ENCODE measurements at places on chromosomes 16 and 17. TPM values are rescaled to one million over a fixed set of nuclear protein-coding genes. Genes with fewer than 3 reads are reported as not detected.
A peak's percentile ranks its signal among the peaks of the same experiment; 100 is the strongest.

Gene PRSS21
- 0.39 TPM for total RNA-seq

DNA sequence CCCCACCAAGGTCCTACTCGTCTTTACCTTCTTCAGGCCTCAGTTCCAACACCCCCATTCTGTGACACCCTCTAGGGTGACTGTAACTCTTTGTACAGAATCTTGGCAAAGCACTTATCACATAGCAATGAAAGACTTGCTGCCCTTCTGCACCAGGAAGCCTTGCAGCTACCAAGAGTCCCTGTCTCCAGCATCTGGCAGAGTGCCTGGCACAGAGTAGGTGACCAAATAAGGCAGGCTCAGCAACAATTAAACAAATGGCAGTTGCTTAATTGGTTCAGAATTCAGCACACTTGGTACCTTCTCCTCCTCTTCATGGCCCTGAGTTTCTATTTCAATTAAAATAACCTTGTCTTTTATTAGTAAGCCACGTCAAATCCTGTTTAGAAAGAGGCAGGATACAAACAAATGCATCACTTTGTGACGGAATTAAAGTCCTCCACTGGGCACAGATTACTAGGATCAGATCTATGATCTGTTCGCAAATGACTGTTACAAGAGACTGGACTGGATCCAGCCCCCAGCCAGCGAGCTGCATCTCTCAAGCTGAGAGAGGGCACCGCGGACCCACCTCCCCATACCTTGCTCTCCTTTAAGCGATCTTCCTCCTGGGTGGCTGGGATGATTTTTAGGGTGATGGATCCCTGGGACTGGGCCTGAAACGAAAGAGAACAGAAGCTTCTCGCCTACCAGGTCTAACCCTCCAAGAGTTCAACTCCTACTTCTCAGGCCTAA is 9.4 kb downstream of the MPP3 start:
- H3K4me1 ChIP-seq = no peaks in the 10 kb centered on the region
- no peak overlapping the region for H3K27ac ChIP-seq
- DNase-seq = no peak
- H3K36me3 ChIP-seq = peaks cover 4% of the 10 kb centered on the region
- no peak overlapping the region for H3K4me3 ChIP-seq

- no peaks in the 10 kb centered on the region for H3K36me3 ChIP-seq
- H3K27me3 ChIP-seq = no peaks in the 10 kb centered on the region
- DNase-seq = no peak
- peak overlapping the region; percentile 75 for H3K27ac ChIP-seq
- H3K4me3 ChIP-seq = peak overlapping the region; percentile 73
Observed at GRCh38 chr16:74700116-74700437, 585 bp downstream of the MLKL start.

DNA sequence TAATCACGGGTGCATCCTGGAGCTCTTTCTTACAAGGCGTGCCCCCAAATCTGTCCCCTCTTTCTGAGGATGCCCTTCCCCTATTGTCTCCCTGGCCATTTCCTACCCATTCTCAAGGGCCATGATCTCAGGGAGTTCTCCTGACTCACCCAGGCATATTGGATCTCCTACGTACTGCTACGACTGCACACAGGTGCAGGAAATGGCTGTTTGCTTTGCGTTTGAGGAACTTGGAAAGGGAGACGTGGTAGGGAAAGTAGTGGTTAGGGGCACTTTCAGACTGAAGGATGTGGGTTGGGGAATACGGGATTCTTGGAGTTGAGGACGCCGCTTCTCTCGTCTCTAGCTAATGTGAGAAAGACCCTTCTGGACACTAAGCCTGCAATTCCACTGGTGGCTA is 18.7 kb upstream of the MEOX1 start:
- H3K27ac ChIP-seq = no peak overlapping the region
- H3K4me3 ChIP-seq = no peak overlapping the region
- H3K36me3 ChIP-seq = no peaks in the 10 kb centered on the region
- DNase-seq = no peak

DNA sequence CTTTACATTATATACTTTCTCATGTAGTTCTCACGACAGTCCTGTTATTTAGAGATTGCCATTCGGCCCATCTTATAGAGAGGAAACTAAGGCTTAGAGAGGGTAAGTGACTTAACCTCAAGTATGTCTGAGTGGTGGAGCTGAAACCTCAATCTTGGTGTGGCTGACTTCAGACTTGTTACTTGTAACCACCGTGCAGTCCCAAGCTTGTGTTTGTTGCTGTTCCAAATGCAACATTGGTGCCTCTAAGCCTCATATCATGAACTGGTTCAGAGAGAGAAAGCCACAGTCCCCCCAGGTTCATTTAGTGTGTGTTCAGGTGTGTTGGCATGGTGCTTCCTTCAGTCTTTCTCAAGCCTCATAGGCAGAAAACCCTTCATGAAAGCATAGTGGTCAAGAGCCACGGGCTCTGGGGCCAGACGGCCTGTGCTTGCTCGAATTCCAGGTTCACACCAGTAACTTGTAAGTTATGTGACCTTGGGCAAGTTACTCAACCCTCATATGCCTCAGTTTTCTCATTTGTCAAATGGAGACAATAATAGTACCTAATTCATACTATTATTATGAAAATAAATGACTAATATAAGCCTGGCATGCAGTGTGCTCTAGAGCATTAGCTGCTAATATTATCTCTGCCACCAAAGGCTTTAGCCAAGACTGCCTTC is 39.9 kb downstream of the CDH1 start:
- H3K4me1 ChIP-seq = no peaks in the 10 kb centered on the region
- H3K27me3 ChIP-seq = no peaks in the 10 kb centered on the region
- H3K36me3 ChIP-seq = no peaks in the 10 kb centered on the region
- no peak overlapping the region for H3K4me3 ChIP-seq

Gene TMEM170A
- total RNA-seq = 34.5 TPM

- H3K4me3 ChIP-seq = peak overlapping the region; percentile 85
- H3K27ac ChIP-seq = peak overlapping the region; percentile 86
- DNase-seq = no peak
- no peaks in the 10 kb centered on the region for H3K27me3 ChIP-seq
- peaks cover 69% of the 10 kb centered on the region for H3K4me1 ChIP-seq
Observed at GRCh38 chr17:81511804-81512561, 616 bp downstream of the ACTG1 start.

Gene B3GNT9
- total RNA-seq = 3.8 TPM

DNA sequence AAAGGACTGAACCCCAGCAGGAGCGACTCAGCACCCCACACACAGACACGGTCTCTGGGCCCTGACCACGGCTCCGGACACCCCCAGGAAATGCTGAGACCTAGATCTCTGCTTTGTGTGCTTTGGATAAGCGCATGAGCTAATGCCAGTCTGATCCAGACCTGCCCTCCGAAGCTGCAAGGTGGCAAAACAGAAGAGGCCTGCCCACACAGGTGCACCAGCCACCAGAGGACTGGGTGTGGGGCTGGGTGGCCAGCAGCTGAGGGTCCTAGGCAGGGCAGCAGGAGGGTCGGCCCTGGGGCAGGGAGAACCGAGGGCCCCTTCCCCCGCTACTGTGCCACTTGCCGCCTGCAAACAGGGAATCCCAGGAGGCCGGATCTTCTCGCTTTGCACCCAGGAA is 30.7 kb upstream of the EIF1 start:
- DNase-seq = no peak
- no peaks in the 10 kb centered on the region for H3K27me3 ChIP-seq
- peaks cover 61% of the 10 kb centered on the region for H3K4me1 ChIP-seq
- H3K36me3 ChIP-seq = no peaks in the 10 kb centered on the region

GRCh38 chr16:87703835-87704375 is 61.9 kb downstream of the KLHDC4 start:
- H3K27me3 ChIP-seq = no peaks in the 10 kb centered on the region
- DNase-seq = no peak
- peaks cover 26% of the 10 kb centered on the region for H3K36me3 ChIP-seq
- no peak overlapping the region for H3K27ac ChIP-seq
- H3K4me1 ChIP-seq = no peaks in the 10 kb centered on the region

Gene SCARF1
- total RNA-seq = 2.2 TPM

DNA sequence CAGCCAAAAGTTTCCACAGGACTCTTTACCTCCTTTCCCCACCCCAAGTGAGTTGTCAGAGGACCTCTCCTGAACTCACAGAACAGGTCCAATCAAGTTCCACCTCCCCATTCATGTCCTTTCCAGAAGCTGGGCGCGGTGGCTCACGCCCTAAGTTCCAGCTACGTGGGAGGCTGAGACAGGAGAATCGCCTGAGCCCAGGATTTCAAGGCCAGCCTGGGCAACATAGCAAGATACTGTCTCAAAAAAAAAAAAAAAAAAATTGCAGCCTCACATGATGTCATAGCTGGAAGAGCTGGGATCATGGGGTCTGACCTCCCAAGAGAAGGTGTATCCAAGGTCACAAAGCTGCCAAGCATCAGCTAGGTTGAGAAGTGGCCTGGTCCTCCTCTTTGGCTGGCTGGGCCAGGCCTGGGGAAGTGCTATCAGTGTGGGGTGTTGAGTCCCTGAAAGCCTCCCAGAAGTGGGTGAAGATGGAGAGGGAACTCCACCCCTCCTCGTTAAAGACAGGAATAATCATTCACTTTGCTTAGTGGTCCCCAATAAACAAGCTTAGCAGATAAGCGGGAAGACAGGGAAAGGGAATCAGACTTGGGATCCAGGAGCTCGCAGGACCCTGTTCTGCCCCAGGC is 5.5 kb upstream of the MNT start:
- peaks cover 43% of the 10 kb centered on the region for H3K4me1 ChIP-seq
- no peaks in the 10 kb centered on the region for H3K36me3 ChIP-seq
- no peak for DNase-seq

Gene RPGRIP1L
- 10.3 TPM for total RNA-seq

Gene GINS2
- 53.3 TPM for total RNA-seq

DNA sequence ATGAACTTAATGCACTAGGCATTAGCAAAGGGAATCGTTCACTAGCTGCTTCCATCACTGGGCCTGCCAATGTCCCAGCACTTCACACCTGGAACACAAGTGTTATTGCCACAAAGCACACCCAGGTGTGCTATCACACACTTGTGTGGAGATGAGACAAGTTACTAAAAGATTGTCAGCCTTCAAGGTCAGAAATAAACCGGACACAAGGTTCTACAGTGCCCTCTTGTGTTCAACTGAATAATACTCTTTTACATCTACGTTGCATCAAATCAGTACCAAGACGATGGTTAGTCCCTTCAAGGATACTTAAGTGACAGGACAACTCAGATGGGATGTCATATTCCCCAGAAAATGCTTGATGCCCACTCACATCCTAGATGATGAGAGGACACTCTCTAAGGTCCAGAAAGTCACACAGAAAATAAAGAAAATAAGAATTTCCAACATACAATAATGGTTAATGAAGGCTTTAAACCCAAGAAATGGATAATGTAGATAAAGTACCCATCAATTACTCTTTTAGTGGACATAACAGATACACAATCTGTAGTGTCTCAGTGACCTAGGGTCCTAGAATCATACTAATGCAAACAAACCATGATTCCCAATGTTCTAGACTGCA is 16.4 kb upstream of the GLG1 start:
- DNase-seq = no peak
- H3K27me3 ChIP-seq = no peaks in the 10 kb centered on the region
- no peaks in the 10 kb centered on the region for H3K4me1 ChIP-seq
- no peak overlapping the region for H3K4me3 ChIP-seq
- H3K27ac ChIP-seq = no peak overlapping the region

DNA sequence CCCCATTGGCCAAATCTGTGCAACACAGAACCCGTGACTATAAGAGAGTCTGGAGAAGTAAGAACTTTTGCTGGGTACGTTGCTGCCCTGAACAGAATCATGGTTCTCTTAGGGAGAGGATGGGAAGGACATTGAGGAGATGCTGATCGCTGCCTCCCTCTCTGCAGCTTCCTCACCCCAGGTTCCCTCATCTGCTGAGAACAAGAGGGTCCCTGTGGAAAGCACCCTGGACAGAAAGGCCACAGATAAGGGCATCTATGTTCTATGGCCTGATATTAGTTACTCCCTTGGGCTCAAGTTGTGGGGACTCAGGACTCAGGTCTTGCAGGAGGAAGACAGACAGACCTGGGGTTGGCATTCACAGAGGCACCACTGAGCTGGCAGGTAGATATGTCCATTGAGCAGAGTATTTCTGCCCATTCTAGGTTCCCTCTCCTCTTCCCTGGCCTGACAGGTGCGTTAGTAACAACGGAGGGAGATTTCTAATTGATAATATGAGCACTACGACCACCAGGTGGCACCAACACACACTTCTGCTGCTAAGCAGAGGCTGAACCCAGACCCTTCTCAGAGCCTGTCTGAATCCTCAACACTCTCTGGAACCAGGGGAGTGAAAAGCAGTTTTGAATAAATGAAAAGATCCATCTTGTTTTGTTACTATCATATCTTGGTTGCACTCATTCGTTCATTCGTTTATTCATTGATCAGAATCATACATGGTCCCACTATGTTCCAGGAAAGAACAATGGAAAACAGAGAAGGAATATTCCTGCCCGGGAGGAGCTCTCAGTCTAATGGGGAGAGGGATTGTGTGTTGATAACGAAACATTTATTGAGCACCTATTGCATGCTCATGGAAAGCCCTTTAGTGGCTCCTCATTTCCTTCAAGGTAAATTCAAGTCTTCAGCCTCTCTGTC is 56.4 kb downstream of the SLC6A2 start:
- DNase-seq = peak; percentile 31
- H3K4me1 ChIP-seq = no peaks in the 10 kb centered on the region
- no peaks in the 10 kb centered on the region for H3K36me3 ChIP-seq

DNA sequence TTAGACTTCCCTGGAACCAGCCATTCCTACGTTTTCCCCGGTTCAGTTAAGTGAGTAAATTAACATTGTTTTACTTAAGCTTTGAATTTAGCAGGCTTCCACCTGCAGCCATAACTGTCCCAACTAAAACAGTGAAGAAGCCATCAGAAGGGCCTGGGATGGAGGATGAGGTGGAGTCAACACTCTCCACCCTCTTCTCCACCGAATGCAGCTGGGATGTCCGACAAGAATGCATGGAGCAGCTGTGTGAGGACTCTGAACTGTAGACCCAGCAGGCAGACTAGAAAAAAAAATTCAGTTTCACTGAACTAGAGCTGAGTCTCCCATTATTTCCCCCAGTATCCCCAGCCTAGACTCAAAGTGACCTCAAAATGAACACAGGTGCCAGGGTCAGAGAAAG is 114.8 kb downstream of the C16orf95 start:
- H3K36me3 ChIP-seq = no peaks in the 10 kb centered on the region
- H3K27ac ChIP-seq = no peak overlapping the region
- no peaks in the 10 kb centered on the region for H3K27me3 ChIP-seq
- no peak overlapping the region for H3K4me3 ChIP-seq
- no peak for DNase-seq

Gene MRM1
- total RNA-seq = 14.5 TPM

- DNase-seq = no peak
- H3K4me3 ChIP-seq = no peak overlapping the region
- H3K27me3 ChIP-seq = no peaks in the 10 kb centered on the region
- no peak overlapping the region for H3K27ac ChIP-seq
- no peaks in the 10 kb centered on the region for H3K4me1 ChIP-seq
Observed at GRCh38 chr17:31428111-31428510, 36.6 kb downstream of the RAB11FIP4 start.

DNA sequence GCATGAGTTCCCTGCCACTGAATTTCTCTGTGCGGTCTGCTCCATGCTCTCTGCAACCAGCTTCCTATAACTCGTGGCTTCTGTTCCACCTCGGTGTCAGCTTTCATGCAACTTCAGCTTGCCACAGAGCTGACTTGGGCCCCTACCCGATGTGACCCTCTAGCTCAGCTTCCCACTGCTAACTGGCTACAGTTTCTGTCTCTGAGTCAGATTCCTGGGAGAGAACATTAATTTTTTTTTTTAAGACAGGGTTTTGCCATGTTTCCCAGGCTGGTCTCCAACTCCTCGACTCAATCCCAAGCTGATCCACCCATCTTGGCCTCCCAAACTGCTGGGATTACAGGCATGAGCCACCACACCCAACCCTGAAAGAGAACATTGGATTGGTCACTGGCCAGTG is 35.5 kb upstream of the PSMD7 start:
- H3K27ac ChIP-seq = no peak overlapping the region
- no peaks in the 10 kb centered on the region for H3K4me1 ChIP-seq
- H3K36me3 ChIP-seq = no peaks in the 10 kb centered on the region
